AML-193 (cell line): ENCODE measurements at places on chromosomes 16 and 17.

DNA sequence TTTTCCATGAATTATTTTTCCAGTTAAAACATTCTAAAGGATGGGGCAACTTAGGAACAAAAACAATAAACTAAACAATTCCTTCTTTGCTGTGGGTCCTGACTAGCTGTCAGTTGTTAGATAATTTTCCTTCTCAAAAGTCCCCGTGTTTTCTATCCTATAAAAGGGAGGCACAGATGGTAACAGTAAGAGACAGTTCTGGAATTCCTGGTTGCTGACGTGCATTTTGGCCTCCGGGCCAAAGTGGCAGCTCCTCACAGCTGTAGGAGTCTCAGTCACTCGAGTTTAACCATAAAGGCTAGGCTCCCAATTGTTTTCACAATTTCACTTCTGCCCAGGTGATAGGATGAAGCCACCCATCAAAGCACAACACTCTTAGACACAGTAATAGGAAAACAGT lies 77.0 kb upstream of the ZNF423 start:
- no peak for DNase-seq

DNA sequence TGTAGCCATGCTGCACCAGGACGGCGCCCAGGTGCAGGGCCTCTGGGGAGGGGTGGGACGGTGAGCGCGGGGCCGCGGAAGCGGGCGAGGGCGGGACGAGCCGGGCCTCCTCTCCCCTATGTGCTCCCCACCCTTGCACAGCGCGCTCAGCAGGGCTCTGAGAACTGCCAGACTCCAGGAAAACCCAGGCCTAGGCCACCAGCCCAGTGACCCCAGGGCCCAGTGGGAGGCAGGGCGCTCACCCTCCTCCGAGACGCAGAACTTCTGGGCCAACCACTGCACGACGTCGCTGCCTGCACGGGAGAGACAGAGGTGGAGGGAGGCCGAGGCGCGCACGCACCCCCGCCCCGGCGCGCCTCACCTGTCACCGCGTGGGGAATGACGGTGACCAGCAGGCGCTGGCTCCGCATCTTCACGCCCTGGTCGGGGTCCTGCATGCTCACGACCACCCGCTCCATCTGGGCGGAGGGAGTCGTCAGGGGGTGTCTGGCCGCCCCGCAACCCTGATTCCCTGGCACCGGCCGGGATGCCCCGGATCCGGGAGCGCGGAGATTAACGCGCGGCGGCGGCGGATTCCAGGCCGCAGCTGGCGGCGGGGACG lies 603 bp downstream of the RGS11 start:
- no peak for DNase-seq

DNA sequence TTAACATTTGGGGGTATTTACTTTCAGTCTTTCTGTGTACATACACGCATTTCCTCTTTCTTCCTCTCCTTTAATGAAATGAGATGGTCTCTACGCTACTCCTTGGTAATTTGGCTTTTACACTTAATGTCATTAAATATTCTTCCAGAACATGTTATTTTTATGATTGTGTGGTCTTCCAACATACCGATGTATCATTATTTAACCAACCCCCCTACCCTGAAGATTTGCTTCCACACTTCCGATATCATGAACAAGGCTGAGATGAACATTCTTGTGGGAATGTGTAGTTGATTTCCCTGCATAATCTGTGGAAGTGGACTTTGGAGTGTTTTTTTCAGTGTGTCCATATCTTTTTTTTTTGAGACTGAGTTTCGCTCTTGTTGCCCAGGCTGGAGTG lies 2.3 kb upstream of the PGS1 start:
- no peak for DNase-seq

- no peak for DNase-seq
Measured at GRCh38 chr17:77840513-77841165, 117.9 kb upstream of the TNRC6C start.

DNA sequence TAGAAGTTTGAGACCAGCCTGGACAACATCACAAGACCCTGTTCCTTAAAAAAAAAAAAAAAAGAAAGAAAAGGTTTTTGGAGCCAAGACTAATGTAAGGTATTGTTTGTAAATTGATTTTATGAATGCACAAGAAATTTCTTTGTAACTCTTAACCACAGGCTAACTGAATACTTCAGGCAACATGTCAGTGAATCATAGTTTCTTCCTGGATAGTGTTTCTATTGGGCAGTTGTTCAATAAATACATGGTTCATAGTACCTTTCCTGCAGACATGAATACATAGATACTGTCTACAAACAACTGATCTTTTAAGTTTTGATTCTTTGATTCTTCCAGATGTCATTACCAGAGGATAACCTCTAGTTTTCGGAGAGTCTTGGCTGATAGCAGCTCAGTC lies 11.6 kb downstream of the DDX42 start:
- DNase-seq: no peak

DNA sequence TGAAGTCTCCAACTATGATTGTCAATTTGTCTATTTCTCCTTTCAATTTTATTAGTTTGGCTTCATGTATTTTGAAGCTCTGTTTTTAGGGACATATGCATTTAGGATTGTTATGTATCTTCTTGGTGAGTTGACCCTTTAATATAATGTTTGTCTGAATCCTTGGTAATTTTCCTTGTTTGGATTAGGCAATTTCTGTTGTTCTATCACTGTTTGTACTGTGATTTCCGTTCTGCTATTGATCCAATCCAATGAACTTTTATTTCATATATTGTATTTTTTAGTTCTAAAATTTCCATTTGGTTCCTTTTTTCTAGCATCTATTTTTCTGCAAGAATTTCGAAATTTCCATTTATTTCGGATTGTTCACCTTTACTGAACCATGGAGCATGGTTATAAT lies 31.0 kb downstream of the RAB11FIP4 start:
- DNase-seq: no peak

DNA sequence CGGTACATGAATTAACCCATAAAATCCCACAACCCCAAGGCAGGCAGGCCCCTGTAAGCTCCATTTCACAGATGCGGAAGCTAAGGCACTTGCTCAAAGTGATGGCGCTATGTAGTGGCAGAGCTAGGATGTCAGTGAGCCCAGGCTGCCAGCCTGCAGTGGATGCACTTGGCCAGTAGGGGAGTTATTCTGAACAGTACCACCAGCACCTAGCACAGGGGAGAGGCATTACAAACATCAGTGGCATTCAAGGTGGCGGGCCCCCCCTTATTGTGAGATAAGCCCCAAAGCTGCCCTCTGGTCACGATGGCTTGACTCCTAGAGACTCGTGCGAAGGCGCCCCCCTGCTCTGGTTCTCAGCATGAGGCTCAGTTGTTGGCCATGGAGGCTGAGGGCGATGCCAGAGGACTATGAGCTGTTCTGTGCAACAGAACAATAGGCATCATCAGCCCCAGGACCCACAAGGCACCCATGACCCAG lies 33.8 kb downstream of the GTF3C1 start:
- DNase-seq: no peak

- DNase-seq: no peak
Measured at GRCh38 chr16:61263400-61263799, 772.8 kb downstream of the CDH8 start.

DNA sequence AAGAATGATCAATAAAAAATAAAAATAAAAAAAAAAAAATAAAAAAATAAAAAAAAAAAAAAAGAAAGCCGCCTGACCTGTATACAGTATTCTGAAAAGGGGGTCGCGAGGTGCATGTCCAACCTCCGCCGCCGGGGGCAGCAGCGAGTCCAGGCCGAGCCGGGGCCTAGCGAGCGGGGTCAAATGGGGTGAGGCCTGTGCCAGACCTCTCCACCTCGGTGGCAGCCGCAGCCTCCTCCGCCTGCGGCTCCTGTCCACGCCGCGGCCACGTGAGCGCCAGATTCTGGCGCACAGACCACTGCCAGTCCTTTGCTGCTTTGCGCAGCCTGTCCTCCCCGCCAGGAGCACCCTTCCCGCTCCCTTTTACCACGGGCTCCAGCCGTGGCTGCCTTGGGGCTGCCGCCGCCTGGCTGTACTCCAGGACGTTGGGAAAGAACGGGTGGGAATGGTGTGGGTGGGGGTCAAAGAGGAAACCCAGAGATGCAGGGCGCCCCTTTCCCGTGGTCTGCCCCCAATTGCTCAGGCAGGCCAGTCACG lies 2.4 kb upstream of the BCKDK start:
- DNase-seq: peak; percentile 78

- no peak for DNase-seq
Measured at GRCh38 chr16:30561089-30561816, 3.1 kb upstream of the ZNF764 start.

DNA sequence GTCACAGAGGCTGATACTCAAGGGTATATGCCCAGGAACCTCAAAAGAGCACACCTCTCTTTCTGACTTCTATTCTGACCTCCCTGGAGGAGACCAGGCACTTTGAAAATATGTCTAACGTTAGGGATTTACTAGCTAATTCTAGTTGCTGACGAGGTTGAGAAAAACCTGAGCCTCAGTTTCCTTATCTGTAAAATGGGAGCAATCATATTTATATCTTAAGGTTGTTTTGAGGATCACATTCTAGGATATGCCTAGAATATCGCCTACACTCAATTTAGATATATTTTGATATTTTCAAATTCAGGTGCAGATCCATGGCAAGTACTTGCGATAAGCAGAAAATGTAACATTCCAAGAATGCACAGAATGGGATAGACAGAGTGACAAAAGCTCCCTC lies 425.8 kb downstream of the GRIN2A start:
- no peak for DNase-seq

GRCh38 chr17:29930409-29931010 lies 482 bp upstream of the SSH2 start:
- peak; percentile 65 for DNase-seq

- DNase-seq: no peak
Measured at GRCh38 chr16:83592778-83593177, 215.0 kb upstream of the HSBP1 start.

- DNase-seq: no peak
Measured at GRCh38 chr17:10352893-10353292, 19.9 kb downstream of the MYH13 start.

DNA sequence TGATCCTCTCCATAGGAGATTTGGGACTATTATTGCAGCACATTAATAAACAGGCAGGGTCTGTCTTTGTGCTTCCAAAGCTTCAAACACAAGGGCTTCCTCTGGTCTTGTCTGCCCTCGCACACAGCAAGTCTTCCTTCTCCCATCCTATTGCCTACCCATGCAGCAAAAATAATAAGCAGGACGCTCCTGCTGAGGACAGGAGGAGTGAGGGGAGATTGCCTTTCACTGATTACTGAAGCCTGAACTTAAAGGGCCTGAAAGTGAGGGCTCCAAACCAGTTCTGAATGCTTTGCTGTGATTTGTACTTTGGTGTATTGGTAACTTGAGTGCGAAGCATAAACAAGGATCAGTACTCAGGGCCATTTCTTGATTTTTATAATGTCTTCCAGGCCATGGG lies 197.6 kb upstream of the XYLT1 start:
- DNase-seq: no peak

GRCh38 chr17:42548070-42548837 lies 4.5 kb upstream of the HSD17B1 start:
- no peak for DNase-seq

GRCh38 chr17:7440834-7441195 lies 1.5 kb downstream of the FGF11 start:
- DNase-seq: no peak

- DNase-seq: no peak
Measured at GRCh38 chr16:19215705-19216104, 47.7 kb downstream of the SYT17 start.

DNA sequence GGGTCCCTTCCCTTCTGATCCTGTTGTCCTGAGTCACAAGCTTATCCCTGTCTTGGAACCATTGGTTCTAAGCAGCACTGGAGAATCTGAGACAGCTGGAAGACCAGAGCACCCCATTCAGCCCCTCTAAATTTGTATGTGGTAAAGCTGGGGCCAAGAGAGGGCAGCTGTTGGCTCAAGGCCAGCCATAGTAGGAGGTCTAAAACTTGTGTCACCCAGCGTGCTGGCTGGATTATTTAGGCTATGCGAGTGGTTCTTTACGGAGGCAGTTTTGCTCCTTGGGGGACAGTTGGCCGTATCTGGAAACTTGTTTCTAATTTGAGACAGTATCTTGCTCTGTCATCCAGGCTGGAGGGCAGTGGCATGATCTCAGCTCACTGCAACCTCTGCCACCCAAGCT lies 69.6 kb upstream of the GSE1 start:
- DNase-seq: no peak

- no peak for DNase-seq
Measured at GRCh38 chr17:78884148-78884825, 18.7 kb downstream of the CEP295NL start.

GRCh38 chr17:12722282-12722681 lies 56.6 kb downstream of the MYOCD start:
- no peak for DNase-seq

GRCh38 chr16:75208861-75209505 lies 2.0 kb upstream of the CTRB2 start:
- DNase-seq: no peak

- no peak for DNase-seq
Measured at GRCh38 chr17:55774846-55775271, 24.0 kb downstream of the PCTP start.

- no peak for DNase-seq
Measured at GRCh38 chr17:50923611-50924010, 57.5 kb upstream of the TOB1 start.

- no peak for DNase-seq
Measured at GRCh38 chr17:50691550-50692447, 15.9 kb downstream of the ANKRD40 start.

- DNase-seq: no peak
Measured at GRCh38 chr17:67818110-67819002, 6.9 kb upstream of the BPTF start.

DNA sequence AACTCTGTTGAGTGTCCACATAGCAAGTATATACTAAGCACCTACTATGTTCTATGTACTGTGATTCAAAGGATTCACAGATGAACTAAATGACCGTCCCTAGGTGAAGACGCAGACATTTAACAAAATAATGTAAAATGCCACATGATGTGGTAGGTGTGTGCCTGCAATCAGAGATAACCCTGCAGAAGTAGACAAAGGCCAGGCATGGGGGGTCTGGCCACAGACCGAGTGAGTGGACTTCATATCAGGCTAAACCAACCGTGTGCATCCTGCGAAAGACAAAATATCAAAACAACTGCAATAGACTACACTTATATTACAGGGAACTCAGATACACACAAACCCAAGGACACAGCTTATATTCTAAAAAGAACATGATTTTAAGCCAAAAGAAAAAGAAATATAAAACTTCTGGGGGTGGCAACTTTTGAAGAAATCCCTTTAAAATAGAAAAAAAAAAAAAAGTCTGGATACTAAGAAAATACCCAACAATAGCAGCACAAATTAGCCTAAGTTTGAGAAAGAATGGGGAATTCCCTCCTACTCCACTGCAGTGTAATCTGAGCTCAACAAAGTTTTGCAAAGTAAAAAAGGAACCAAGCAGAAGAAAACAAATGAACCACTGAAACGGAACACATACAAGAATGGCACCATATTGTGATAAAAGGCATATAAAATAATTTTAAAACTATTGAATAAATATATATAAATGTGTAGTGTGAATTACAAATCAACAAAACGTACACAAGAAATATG lies 12.3 kb downstream of the HSDL1 start:
- no peak for DNase-seq

- DNase-seq: no peak
Measured at GRCh38 chr17:47225436-47225858, 16.3 kb downstream of the MYL4 start.

- DNase-seq: no peak
Measured at GRCh38 chr16:80147026-80147655, 393.7 kb upstream of the DYNLRB2 start.
